ENCODE measurements at places on chromosomes 5 and 9. TPM values are rescaled to one million over a fixed set of nuclear protein-coding genes. Genes with fewer than 3 reads are reported as not detected.

The ZNF354C gene
- total RNA-seq: 3.5 TPM

GRCh38 chr5:166330036-166330435, 1961.4 kb upstream of the WWC1 start:
- DNase-seq: no peak

DNA sequence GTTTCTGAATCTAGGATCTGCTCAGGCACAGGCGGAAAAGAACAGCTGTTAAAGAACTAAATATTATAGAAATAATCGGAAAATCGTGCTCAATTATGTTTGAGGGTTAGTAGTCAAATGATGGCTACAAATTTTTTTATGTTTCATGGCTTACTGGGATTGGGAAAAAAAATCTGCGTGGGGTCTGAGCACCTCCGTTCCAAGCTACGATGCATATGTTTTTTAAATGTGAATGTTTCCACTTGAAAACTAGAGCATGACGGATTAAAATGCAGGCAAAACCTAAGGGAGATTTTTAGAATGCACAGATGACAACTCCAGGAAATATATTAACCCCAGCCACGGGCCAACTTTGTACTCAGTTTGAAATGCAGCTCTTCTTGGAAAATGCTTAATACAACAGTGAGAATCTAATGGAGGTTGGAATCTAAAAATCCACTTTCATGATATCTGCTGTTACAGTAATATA, 5.3 kb downstream of the OTP start:
- no peak for DNase-seq

The GPX8 gene
- not detected for total RNA-seq

DNA sequence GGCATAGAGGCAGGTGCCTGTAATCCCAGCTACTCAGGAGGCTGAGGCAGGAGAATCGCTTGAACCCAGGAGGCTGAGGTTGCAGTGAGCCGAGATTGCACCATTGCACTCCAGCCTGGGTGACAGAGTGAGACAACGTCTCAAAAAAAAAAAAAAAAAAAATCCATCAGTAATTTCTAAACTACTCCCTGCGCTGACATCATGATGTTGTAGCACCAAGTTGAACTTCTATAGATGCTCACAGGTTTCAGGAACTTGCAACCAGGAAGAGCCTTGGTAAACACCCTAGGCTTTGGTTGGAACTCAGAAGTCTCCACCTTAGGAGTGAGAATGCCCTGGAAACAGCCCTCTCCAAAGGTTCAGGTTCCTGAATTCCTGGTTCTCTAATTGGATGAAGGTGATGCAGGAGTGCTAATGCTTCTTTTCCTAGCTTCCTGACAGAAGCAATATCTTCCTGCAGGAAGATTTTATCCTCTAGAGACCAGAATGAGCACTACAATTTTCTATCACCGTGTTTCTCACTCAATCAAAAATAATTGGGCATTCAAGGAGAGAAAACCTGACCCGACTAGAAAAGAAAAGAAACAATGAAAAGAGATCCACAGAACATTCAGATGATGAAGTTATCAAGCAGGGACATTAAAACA, 469.6 kb downstream of the GADD45G start:
- no peak for DNase-seq
